Endothelial cell (in vitro differentiated cells): ENCODE measurements at places on chromosomes 1 and 21. TPM values are rescaled to one million over a fixed set of nuclear protein-coding genes. Genes with fewer than 3 reads are reported as not detected.

- no peak for DNase-seq
Measured at GRCh38 chr21:23695443-23695842, 1911.8 kb downstream of the MRPL39 start.

DNA sequence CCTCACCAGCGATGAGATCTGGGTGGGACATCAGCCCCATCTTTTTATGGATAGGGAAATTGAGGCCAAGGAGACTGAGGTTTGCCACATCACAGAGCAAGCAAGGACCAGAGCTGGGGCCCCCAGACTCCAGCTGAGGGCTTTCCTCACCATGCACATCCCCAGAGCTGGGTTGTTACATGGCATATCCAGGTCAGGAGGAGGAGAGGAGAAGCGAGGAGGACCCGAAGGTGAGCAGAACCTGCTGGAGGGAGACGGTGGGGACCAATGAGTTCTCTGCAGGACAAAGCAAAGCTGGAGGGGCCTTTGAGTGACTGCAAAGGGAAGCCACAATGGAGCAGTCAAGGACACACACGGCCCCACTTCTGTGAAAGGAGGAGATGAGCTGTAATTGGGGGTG is 255.5 kb upstream of the CSF3R start:
- no peak for DNase-seq

F5 gene
- total RNA-seq: not detected

HMGCS2 gene
- total RNA-seq: not detected

OLFM3 gene
- 0.23 TPM for total RNA-seq

DNA sequence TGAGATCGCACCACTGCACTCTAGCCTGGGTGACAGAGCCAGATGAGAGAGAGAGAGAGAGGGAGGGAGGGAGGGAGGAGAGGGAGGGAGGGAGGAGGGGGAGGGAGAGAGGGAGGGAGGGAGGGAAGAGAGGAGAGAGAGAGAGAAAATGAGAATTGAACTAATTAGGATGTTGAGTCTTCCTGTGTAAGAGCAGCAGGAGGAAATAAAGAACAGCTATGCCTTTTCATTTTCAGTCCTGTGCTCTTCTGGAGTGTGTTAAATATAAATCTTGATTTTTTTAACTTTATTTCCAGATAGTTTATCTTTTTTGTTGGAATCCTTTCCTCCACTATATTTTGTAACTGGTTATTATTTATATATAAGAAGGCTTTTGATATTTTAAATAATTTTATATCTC is 27.1 kb downstream of the DNTTIP2 start:
- DNase-seq: no peak

GRCh38 chr1:98205291-98206017 is 284.6 kb upstream of the DPYD start:
- no peak for DNase-seq

TRABD2B gene
- total RNA-seq: 1.0 TPM

GRCh38 chr1:173429471-173430402 is 47.4 kb upstream of the PRDX6 start:
- peak; percentile 56 for DNase-seq

DNA sequence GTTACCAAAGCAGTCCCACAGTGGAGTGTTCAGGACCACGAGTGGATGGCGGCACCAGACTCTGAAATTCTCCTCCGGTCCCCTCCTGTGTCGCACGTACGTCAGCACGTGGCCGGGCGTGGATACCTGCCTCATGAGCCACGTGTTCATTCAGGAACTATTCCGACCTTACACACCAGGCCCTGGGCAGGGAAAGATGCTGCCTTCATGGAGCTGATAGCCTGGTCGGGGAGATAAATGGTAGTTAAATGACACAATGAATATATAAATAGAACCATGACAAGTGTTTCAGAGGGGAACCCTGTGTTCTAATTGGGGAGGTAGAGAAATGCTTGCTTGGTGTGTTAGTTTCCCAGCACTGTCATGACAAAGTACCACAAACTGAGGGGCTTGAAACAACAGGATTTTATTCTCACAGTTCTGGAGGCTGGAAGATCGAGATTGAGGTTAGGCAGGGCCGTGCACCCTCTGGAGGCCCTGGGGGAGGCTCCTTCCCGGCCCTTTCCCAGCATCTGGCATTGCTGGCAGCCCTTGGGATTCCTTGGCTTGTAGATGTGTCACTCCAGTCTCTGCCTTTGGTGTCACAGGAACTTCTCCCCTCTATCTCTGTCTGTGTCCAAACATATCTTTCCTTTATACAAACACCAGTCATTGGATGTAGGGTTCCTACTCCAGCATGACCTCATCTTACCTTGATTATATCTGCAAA is 28.9 kb upstream of the GPR137B start:
- DNase-seq: no peak

- DNase-seq: peak; percentile 70
Measured at GRCh38 chr1:198157241-198157846, 546 bp downstream of the NEK7 start.

GRCh38 chr1:193036337-193037047 is 22.7 kb downstream of the UCHL5 start:
- no peak for DNase-seq

PLEKHG5 gene
- 109 TPM for total RNA-seq

DNA sequence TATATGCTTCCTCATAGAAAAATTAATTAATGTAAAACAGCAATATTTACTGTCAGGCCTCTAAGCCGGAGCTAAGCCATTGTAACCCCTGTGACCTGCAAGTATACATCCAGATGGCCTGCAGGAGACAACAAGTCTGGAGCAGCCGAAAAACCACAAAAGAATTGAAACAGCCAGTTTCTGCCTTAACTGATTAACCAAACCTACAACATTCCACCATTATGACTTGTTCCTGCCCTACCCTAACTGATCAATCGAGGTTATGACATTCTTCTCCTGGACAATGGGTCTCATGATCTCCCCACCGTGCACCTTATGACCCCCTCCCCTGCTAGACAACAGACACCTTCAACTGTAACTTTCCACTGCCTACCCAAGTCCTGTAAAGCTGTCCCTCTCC is 205.8 kb upstream of the DUSP10 start:
- DNase-seq: no peak

- no peak for DNase-seq
Measured at GRCh38 chr1:195195423-195196057, 1412.7 kb downstream of the KCNT2 start.

NIBAN1 gene
- total RNA-seq: 4.7 TPM

DNA sequence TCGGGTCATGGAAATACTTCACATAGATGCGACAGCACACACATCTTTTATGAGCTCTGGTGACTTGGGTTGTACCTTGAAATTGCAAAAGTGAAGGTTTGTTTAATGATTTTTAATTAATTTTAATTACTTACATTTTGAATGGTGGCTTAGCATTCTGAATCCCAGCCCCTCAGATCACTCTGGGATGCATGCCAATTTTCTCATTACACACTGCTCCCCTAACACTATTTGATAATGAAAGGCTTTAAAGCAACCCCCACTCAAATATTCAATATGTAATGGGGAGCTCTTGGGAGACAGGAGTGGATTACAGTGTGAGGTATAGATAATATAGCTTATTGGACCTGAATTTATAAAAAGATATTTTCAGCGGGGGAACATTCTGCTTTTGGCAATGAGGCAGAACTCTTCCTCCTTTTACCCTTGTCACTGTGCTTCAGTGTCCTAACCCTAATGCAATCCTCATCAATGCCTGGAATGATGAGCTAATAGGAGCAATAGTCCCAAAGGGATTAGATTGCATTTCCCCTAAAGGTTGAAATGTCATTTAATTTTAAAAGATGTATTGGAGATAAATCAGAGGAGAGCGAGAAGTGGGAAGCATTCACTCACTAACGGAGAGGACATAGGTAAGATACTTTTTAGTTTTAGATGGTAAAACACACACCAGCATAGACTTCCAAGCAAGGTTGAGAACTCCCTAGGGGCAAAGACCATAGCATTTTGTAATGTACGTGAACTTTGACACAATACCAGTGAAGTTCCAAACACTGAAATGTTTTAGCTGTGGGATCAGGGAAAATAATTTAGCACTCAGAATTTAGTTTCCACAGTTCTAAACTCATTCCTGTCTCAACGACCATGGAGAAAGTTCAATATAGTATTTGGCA is 384.1 kb upstream of the PLXNA2 start:
- DNase-seq: no peak

ACTL8 gene
- 0.26 TPM for total RNA-seq

PPFIA4 gene
- total RNA-seq: 4.0 TPM

- DNase-seq: no peak
Measured at GRCh38 chr1:99869304-99869703, 19.1 kb downstream of the AGL start.

DNA sequence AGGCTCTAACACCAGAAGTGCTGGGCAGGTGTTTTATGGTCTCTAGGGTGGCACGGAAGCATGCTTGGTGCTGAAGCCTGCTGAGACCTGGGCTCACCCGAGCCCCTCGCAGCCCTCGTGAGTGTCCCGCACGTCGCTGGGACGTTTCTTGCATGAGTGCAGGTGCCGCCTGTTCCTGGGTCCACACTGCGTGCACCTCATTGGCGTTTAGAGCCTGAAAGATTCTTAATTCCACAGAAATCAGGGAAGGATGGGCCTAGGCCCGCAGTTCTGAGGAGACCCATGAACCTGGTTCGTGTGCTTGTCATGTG is 43.8 kb upstream of the DIP2A start:
- no peak for DNase-seq

NEK2 gene
- 3.9 TPM for total RNA-seq

DNA sequence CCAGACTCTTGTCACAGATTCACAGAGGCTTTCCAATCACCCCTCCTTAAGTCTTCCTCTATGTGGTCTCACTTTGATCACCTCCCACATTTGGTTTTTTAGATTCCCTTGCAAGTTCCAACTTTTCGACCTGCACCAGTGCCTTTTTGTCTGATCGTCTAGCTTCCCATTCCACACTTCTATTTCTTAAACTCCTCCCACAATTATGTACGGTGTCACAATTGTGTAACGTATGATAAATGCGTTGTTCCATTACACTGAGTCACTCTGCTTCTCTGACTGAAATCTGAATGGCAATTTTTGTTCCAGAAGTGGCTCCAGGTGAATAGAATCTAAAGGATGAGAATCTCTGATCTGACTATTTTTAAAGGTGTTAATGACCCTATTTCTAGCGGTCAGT is 320.1 kb downstream of the LMX1A start:
- DNase-seq: no peak

- DNase-seq: peak; percentile 40
Measured at GRCh38 chr1:17574516-17574915, 35.0 kb downstream of the ARHGEF10L start.

- no peak for DNase-seq
Measured at GRCh38 chr21:36477559-36477958, 2.4 kb downstream of the CLDN14 start.

ERICH3 gene
- 2.8 TPM for total RNA-seq

FH gene
- 55.9 TPM for total RNA-seq

- DNase-seq: no peak
Measured at GRCh38 chr1:179881642-179882252, 338 bp upstream of the TOR1AIP1 start.

- DNase-seq: no peak
Measured at GRCh38 chr1:47188791-47189785, 748 bp downstream of the PDZK1IP1 start.

SORT1 gene
- total RNA-seq: 49.0 TPM

- no peak for DNase-seq
Measured at GRCh38 chr1:67559222-67559700, 125.7 kb upstream of the GADD45A start.

DNA sequence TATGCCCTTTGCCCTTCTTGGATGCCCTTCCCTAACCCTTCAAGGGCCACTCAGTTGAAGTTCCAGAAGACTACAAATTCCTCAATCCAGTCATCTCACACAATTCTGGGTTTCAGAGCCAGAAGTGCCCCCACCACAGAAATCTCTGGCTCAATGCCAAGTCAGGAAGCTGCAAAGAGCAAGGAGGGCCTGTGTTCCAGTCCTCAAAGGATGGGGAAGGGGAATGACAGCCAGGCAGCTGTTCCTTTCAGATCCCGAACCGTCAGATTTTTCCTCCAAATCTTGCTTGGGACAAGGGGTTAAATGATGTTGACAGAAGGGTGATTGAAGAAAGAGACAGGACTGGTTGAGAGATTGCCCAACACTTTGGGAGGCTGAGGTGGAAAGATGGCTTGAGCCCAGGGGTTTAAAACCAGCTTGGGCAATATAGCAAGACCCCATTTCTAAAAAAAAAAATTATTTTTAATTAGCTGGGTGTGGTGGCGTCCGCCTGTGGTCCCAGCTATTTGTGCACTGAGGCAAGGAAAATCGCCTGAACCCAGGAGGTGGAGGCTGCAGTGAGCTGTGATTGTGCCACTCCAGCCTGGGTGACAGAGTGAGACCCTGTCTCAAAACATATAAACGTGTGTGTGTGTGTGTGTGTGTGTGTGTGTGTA is 716 bp upstream of the HPDL start:
- DNase-seq: no peak

DNA sequence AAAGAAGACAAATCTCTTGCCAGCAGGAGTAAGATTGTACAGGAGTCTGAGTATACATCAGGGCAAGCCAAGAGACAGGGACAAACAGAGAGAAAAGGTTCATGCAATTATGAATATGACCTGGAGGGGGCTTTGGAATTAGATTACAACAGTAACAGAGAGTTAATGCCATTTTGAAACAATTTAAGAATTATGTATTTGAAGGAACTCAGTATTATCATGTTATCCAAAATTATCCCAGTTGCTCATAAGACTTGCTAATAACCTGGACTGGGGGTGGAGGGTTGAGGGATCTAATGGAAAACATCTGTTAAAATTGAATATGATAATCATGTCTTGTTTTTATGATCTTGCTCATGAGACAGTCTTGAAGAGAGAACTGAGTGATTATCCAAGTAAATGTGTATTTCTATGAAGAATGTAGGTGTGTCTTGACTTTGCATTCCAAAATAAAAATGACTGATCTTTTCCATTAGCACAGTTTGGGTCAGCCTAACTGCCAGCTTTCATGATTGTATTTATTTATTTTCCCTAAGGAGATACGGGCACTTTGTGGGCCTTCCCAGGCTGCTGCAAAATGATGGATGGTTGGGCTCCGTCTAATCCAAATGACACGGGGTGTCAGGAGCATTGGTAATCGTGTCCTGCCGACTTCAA is 117.7 kb downstream of the ERG start:
- DNase-seq: no peak

DNA sequence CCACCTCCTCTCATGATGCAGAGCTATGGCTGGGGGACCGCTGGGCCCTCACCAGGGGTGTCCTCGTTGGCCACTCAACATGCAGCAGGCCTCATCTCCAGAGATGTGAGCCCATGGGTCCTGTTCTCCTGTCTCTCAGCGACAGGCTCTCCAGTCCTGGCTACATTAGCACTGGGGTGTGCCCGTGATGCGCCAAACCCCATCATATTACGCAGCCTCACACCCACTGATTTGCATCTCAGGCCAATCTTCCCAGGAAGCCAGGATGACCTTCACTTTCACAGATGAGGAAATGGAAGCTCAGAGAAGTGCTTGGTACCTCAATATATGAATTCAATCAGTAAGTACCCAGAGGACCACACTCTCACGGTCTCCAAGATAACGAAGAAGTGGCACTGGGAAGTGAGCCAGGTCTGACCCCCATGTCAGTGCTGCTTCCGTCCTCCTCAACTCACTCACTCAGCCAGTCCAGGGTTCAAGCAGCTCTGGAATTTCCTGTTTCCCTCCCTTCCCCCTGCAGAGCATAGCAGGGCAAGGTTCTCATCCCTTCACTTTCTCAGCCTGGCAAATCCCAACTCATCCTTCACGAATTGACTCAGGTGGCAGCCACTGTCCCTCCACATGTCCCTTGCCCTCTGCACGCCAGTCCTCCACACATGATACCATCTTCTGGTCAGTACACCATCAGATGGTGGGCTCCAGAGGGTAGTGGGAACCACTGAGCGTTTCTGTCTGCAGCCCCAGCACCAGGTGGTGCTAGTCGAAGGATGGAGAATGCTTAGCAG is 28.9 kb upstream of the EVA1B start:
- DNase-seq: no peak
